NCI-H1930 (cell line): ENCODE measurements at places on chromosomes 2 and 18.
A peak's percentile ranks its signal among the peaks of the same experiment; 100 is the strongest.

- DNase-seq, result no peak
Observed at GRCh38 chr18:46452820-46453219, 204.2 kb downstream of the LOXHD1 start.

GRCh38 chr2:134074619-134075018 is 179.3 kb upstream of the MGAT5 start:
- DNase-seq, result no peak

- no peak for DNase-seq
Observed at GRCh38 chr2:143725400-143725799, 596.2 kb downstream of the ARHGAP15 start.

DNA sequence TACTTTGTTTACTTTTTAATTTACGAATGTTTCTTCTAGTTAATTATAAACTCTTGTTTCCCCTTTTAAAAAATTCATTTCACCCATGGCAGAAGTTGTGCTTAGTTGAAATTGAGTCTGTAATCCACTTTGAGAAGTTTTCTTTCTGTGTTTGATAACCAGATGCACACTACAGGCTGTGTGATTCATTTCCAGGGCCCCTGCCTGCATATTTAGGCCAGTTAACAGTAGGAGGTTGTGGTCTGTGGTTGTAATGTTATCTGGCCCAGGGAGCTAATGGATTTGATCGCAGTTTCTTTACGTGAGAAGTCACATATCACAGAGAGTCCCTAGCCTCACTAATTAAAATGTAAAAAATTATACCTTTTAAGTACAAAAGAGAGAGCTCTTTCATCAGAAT is 3.3 kb downstream of the CDH7 start:
- DNase-seq, result no peak

DNA sequence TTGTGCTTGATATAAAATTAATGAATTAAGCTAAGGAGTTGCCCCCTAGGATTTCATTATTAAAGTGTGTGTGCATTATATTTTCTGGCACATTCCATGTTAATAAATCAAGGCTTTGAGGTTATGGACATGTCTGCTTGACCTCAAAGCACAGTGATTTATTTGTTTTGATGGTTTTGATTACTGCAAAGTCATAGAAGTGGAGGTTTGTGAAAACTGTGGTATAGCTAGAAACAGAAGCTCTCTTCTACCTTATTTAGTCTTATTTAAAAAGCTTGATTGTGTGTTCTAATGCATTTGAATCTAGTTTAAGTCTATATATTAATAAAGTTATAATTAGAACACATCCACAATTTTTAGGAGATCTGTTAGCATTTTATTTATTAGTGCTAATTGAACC is 32.2 kb downstream of the DOK6 start:
- no peak for DNase-seq

DNA sequence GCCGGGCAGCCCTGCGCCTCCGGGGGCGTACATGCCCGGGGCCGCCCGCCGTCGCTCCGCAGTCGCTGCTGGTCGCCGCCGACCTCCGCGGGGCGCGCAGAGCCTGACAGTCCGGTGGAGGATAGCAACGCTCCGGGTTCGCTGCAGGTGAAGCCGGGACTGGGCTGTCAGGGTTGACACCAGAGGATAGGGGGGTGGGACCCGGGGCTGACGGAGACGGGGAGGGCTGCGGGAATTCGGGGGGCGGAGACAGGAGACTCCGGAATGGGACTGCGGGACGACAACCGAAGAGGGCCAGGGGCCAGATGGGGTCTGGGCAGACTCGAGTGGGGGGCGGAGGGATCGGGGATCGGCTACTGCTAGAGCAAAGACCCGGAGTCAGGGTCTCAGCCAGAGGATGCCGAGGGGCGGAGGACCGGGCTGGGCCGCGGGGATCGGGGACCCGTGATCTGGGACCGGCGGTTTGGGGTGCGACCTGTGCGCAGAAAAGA is 403 bp downstream of the TMEM127 start:
- DNase-seq, result no peak

DNA sequence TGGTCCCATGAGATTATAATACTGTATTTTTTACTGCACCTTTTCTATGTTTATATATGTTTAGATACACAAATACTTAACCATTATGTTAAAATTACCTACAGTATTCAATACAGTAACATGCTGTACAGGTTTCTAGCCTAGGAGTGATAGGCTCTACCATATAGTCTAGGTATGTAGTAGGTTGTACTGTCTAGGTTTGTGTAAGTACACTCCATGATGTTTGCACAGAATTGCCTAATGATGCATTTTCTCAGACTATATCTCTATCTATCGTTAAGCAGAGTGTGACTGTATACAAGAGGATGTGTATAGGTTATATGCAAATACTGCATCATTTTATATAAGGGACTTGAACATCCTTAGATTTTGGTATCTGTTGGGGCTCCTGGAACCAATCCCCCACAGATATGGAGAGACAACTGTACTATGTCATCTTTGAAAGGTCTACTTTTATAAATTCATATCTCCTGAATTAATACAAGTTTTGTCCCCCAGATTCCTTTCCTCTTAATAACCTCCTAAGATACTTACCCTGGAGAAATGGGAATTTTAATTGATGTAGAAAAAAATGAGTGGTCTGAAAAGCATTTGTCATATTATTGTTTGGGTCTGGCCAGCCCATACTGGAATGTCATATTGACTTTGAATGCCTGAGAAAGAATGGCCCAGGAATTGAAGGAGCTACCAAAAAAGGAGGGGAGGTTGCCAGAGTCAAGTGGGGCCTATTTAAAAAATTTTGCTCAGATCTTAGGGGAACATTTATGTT is 36.6 kb downstream of the EHBP1 start:
- DNase-seq, result no peak

- DNase-seq, result no peak
Observed at GRCh38 chr2:34317797-34318196, 718.7 kb upstream of the FAM98A start.

GRCh38 chr2:127379712-127380355 is 7.9 kb downstream of the MAP3K2 start:
- no peak for DNase-seq

DNA sequence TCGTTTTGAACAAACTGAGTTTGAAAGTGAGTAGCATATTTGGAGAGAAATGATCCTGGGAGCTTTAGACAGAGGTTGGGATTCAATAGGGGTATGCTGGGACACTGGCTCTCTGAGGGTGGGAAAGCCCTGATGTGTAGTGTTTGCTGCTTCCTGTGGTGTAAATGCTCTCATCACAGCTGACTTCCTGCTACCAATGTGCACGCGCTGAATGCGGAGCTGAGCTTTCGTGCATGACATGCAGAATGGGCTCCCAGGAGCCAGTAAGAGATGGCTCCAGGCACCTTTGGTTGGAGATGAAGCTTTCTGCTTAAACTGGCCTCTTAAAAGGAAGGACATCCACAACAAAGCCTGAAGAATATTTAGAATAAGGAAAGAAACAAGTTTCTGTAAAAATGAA is 224.1 kb upstream of the CCDC150 start:
- DNase-seq, result no peak

- DNase-seq, result peak; percentile 69
Observed at GRCh38 chr2:99881901-99882591, 260.3 kb downstream of the AFF3 start.

DNA sequence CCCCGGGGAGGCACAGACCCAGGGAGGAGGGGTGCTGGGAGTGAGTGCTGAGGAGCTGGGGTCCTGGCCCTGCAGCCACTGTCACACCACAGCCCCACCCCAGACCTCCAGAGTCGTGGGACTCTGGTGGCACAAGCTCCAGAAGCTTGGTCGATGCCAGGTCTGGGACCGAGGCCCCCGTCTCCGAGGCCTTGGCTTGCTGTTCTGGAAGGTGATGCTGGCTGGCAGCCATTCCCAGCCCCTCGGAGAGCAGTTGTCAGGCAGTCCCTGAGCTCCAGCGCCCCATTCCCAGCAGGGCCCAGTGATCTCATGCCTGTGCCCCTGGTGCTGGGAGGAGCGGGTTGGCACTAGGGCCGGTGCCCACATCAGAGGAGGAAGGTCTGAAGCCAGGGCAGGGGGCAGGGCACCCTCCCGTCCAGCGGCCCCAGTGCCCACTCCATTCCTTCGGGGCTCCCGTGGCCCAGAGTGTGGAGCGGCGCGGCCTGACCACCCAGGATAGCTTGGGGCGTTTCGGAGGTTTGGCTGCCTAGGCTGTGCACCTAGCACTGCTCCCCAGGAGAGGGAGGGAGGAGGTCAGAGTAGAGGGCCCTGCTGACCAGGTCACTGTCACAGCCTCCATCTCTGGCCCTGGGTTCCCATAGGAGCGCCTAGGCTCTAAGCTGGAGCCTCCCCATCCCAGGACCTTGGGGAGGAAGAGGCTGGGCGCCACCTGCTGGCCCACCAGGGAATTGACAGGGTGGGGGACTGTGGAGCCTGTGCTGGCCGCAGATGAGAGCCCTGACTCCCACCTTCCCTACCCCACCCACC is 16.8 kb upstream of the ALPI start:
- peak; percentile 15 for DNase-seq

GRCh38 chr2:54771166-54771885 is 47.9 kb downstream of the EML6 start:
- DNase-seq, result no peak

- DNase-seq, result no peak
Observed at GRCh38 chr2:111178730-111179405, 58.2 kb downstream of the BCL2L11 start.

- DNase-seq, result no peak
Observed at GRCh38 chr18:332007-332406, 64.2 kb upstream of the THOC1 start.

- DNase-seq, result no peak
Observed at GRCh38 chr2:127193164-127193966, 26.7 kb downstream of the CYP27C1 start.

DNA sequence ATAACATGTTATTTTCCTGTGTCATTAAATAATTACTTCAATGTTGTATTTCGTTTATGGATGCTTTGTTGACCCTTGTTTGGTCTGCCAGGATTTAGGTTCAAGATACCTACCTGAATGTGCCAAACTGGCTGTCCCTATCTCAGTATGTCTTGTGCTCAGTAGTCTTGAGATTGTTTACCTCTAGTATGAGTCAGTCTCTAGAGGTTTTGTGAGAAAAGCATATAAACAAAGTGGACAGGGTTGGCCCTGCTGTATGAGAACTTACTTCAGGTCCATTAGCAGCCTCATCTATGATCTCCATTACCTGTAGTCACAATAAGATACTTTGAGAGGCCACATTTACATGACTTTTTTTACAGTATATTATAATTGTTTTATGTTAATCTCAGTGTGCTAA is 17.8 kb downstream of the DDX18 start:
- no peak for DNase-seq

DNA sequence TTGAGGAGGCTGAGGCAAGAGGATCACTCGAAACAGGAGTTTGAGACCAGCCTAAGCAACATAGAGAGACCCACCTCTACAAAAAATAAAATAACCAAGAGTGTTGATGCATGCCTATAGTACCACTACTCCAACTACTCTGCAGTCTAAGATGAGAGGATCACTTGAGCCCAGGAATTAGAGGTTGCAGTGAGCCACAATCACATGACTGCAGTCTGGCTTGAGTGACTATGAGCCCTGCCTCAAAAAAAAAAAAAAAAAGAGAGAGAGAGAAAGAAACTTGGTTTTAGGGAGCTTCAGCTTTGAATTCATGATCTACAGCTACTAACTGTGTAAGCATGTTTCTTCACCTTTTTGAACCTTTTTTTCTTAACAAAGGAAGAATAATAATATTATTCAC is 119.9 kb downstream of the HNMT start:
- no peak for DNase-seq

DNA sequence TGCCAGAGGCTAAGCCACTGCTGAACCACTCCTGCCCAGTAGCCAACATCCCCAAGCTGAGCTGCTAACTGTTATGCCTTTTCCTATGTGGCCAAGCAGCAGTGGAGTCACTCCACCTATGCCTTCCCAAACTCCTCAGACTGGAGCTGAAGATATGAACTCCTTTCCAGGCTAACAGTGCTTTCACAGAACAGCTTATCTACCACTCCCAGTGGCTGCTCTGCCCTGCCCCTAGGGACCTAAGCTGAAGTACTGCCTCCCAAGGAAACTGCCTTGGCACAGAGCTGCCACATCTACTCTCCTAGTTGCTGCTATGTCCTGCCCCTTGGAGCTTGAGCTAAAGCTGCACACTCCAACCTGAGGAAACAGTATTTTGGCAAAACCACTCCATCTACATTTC is 275.9 kb downstream of the RBM43 start:
- DNase-seq, result no peak

DNA sequence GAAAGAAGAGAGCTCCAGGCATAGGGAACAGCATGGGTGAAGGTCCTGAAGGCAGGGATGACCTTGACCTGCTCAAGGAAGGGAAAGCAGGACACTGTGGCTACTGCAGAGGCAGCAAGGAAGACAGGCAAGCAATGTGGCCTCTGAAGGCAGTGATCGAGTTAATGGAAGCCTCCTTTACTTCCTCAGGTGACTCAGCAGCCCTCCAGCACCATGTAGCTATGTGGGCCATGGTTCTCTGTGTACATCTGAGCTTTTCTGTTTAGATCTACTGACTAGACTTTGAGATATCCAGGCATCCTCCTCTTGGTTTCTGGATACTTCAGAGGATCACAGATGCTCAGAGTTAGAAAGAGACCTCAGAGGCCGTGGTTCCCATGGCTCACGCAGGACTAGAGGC is 107.3 kb upstream of the PID1 start:
- DNase-seq, result no peak

- DNase-seq, result no peak
Observed at GRCh38 chr2:178282075-178282815, 87.9 kb downstream of the OSBPL6 start.

DNA sequence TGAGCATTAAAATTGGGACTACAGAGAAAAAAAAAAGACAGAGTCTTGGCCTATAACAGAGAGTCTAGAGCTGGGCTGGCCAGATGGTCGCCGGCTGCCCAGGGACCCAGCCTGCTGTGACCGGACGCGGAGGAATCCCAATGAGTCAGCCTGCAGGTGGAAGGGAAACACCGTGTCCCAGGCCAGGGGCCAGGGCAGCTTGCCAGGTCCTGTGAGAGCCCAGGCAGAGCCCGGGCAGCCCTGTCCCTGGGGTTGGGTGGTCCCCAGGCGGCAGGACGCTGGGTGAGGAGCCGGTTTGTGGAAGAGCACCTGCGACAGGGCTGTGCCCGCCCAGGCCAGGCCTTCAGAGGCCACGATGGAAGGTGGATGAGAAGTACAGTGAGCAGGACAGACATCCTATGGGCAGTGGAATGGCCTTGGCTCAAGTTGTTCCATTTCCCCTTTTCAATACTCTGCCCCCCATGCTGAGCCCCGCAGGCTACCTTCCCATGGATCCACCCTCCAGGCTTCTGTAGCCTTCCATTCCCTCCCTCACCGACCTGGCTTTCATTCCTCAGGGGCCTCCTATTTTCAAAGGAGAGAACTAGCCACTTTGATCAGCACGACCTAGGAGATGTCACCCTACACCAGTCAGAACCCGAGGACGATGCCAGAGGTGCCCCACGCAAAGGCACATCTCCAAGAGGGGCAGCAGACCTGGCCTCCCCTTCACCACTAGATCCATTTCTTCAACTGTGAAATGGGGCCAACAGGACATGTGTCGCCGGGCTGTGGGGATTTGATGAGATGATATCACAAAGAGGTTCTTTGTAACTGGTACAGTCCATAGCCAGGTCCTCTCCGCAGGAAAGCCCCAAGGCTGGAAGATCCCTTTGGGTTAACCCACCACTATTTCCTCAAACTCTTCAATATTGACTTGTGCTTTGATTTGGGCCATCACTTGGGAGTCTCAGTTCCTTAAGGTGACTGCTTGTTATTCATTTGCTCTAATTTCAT is 87.5 kb downstream of the POLR1A start:
- DNase-seq, result no peak
